ENCODE measurements at places on chromosomes 1 and 21.
A peak's percentile ranks its signal among the peaks of the same experiment; 100 is the strongest.

DNA sequence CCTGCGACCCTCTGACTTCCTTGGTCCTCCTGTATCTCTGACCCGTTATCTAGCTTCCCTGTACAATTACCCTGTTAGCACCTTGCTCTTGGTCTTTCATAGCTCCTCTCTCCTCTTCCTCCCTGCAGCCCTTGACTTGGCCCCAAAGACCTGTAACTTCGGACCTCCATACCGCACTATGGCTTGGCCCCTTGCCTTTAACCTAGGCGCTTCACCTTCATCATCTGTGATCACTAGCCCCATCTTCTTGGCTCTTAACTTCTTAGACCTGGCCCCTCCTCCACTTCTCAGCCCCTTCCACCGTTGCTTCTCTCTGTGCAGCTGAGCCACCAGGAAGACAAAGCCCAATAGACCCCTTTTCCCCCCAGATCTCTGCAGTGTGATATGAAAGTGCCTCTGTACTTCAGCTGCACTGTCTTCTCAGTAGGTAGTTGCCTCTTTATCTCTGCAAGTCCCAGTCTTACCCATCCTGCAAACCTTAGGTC, 740 bp downstream of the ZNF691 start:
- DNase-seq = peak; percentile 0

GRCh38 chr1:68873144-68873543, 376.3 kb upstream of the DEPDC1 start:
- no peak for DNase-seq

DNA sequence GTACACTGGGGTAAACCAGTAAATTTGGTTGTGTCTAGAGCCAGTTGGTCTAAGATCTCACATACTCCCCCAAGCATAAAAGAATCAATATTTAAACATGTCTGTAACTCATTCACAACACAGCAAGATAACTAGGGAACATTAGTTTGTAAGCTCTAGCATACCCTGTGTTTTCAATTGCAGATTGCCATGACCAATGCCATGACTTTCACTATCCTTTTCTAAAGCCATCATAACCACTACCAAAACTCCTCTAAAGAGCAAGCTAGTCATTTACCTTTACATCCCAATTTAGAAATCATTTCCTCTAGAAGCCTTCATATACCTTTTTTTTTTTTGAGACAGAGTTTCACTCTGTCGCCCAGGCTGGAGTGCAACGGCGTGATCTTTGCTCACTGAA, 56.5 kb upstream of the PLA2G4A start:
- DNase-seq = no peak

GRCh38 chr1:183774938-183775337, 30.0 kb upstream of the RGL1 start:
- no peak for DNase-seq

- no peak for DNase-seq
Observed at GRCh38 chr1:12095452-12096263, 32.6 kb downstream of the TNFRSF8 start.

DNA sequence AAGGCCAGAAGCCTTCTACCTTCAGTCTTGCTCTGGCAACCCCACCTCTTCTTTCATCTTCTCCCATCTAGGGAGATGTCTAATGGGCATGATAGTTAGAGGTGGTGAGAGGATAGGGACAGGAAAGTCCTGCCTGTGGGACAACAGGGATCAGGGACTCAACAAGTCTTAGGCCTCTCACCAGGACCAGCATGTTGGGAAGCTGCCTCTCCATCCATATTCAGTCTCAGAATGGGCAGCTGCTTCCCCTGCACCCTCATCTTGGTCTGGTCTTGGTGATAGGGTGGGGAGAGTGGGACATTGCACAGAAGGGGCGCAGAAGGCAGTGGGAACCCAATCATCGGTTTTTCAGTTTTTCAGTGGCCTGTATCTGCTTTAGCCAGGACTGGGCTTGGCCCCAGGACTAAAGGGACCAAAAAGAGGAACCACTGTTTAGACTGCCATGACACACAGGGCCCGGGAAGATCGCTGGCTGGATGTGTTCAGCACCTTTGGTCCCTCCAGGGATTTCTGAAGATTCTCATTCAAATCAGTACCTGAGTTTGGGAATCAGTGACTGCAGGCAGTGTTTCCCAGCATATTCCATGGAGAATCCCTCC, 12.7 kb downstream of the RHEX start:
- no peak for DNase-seq

- DNase-seq = no peak
Observed at GRCh38 chr1:26019641-26020315, 1.8 kb upstream of the EXTL1 start.

- no peak for DNase-seq
Observed at GRCh38 chr1:59355361-59355760, 58.5 kb downstream of the FGGY start.

- DNase-seq = no peak
Observed at GRCh38 chr1:95098196-95098595, 19.0 kb upstream of the TLCD4 start.

- no peak for DNase-seq
Observed at GRCh38 chr1:204909109-204909508, 38.4 kb downstream of the NFASC start.

DNA sequence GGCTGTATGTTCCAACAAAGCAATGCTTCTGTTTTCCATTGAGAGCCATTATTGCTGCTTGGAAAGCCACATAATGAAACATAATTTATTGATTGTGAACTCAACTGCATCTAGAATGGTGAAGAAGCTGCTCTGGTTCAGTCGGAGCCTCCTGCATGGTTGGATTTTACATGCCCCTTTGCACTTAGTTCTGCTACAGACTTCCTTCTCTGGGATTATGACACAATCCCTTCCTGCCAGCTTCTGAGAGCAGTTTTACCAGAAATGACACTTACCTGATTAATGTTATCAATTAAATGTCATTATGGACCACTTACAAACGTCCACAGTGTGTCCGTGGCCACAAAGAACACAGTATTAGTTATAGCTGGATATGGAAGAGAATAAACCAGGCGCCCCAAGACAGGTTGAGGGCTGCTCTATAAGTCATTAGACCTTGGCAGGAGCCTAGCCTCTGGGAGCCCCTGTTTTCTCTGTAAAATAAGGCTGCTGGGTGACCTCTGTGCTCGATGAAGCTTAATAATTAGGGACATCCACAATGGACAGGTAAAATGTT, 7.0 kb upstream of the CD58 start:
- DNase-seq = no peak

- DNase-seq = peak; percentile 77
Observed at GRCh38 chr1:19341201-19342061, 29.3 kb downstream of the SLC66A1 start.

DNA sequence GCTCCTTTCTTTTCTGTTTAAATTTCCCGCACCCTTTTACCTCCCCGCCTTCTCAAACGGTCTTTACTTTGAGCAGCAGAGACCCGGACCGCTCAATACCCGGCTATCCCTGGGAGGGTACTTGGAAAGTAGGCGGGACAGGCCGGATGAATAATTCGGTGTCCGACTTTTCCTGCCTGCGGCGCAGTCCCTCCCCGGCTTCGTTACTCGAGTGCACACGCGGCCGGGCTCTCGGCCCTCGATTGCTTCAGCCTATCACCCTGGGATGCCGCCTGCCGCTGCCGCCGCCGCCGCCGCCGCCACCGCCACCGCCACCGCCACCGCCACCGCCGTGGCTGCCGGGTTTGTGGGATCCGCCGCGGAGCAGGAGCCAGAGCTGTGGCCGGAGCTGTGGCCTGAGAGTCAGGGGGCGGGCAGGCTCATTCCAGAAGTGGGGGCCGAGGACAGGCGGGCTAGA, 382 bp upstream of the RASAL2 start:
- DNase-seq = peak; percentile 34

GRCh38 chr21:33424214-33424613, 21.0 kb downstream of the IFNGR2 start:
- DNase-seq = no peak

DNA sequence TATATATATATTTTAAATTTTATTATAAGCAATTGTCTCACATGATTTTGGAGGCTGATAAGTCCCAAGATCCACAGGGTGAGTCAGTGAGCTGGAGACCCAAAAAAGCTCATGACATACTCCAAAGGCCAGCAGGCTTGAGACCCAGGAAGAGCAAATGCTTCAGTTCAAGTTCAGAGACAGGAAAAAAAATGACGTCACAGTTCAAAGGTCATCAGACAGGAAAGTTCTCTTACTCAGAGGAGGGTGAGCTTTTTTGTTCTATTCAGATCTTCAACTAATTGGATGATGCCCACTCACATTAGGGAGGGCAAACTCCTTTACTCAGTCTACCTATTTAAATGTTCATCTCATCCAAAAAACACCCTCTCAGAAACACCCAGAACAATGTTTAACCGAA, 18.2 kb downstream of the RXRG start:
- DNase-seq = no peak

GRCh38 chr1:163115887-163116286, 46.7 kb downstream of the RGS4 start:
- no peak for DNase-seq

- DNase-seq = no peak
Observed at GRCh38 chr1:58883037-58883887, 99.4 kb upstream of the JUN start.

DNA sequence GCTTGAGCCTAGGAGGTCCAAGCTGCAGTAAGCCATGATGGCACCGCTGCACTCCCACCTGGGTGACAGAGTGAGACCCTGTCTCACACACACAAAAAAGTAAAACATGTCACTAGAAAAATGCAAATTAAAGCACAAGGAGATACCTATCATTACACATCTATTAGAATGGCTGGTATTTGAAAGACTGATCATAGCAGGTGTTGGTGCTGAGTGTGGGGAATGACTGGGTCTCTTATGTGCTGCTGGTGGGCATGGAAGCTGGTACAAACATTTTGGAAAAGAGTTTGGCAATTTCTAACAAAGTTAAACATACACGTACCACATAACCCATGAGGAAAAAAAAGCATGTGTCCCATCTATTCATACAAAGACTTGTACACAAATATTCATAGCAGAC, 142.1 kb upstream of the ZBTB40 start:
- no peak for DNase-seq

GRCh38 chr21:22421416-22422180, 1423.4 kb downstream of the NCAM2 start:
- peak; percentile 21 for DNase-seq

DNA sequence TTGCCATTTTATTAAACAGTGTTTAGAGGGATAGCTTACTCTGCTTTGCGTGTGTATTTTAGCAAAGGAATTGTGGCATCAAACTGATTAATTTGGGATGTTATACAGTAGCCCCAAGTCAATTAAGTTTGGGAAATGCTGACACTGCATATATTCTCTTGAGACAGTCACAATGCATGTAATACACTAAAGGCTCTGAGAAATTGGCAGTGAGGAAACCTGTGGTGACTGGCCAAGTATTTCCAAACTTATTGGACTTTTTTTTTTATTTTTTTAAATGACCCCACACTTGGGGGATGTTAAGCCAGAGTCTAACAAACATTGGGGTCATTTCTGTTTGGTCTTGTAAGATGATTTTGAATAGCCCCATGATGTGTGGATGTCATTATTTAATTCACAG, 67.3 kb upstream of the RAVER2 start:
- no peak for DNase-seq

GRCh38 chr1:117301901-117302300, 65.3 kb upstream of the MAN1A2 start:
- no peak for DNase-seq

DNA sequence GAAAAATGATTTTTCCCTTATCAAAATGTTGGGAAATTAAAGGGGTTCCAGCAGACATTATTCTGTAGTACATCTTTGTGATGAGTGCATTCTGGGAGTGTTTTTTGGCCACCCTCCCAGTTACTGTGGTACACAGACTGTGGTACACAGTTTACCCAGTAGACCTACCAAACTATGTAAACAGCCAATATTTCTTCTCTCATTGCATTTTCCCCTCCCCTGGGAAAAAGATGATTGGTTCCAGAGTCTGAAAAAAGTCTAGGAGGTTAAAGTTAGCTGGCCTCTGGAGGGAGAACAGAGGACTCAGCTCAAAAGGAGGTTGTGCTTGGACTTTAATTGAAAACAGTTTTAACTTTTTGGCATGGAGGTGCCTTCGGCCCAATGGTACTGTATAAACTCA, 42.5 kb downstream of the PGM1 start:
- no peak for DNase-seq

GRCh38 chr21:36800734-36801133, 101.8 kb downstream of the SIM2 start:
- no peak for DNase-seq

GRCh38 chr1:1462318-1462966, 9.1 kb upstream of the ATAD3B start:
- peak; percentile 29 for DNase-seq

DNA sequence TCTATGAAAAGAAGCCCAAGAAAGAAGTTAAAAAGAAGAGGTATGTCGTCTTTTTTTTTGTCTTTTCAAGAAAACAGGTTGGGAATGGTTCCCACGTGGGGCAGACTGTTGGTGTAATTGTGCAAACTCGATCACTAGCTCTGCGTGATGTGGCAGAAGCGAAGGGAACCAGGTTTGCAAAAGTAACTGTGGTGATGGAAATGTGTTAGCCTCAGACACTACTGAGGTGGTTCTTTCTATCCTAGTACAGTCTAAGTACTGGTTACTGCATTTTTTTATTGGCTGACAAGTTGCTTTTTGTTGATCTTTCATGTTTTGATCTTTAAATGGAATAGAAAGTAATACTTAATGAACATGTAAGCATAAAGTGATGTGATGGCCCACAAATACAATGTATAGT, 8.8 kb downstream of the RPL5 start:
- DNase-seq = no peak

- no peak for DNase-seq
Observed at GRCh38 chr1:210310562-210311153, 18.0 kb upstream of the HHAT start.

DNA sequence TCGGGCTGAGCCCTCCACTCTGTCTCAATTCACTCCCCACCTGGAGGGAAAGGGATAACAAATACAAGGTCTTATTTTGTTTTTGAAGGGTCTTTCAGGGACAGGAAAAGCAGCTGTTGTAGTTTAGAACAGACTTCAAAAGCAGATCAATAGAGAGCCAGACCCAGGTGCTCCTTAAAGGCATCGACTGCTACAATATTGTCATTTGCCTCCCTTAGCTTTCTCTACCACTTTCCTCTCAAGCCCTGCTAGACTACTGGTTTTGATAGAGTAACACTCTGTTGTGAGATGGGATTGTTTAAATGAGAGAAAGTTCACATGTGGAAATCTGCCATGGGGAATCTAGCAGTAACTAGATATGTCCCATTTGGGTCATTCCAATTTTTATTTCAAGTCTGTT, 24.0 kb downstream of the RGS7 start:
- no peak for DNase-seq

GRCh38 chr1:23601135-23601967, 42.0 kb upstream of the ID3 start:
- DNase-seq = peak; percentile 48

DNA sequence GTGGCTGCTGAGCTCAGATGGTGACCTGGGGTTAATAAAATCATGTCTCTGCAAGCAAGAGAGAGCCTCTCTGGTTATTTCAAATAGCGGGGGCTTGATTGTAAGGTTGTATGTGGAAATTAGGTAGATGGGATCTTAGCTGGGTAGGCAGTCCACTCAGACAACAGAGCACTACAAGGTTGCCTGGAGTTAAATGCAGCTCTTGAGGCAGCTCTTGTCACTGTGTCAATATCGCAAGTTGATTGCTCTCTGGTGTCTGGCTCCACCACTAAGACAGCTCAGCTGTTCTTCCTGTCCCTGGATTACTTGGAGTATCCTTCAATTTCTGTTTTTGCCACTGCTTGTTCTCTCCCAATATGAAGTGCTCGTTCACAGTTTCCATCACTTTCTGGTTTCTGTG, 93.8 kb downstream of the C21orf91 start:
- no peak for DNase-seq

GRCh38 chr1:5430911-5431697, 561.1 kb downstream of the NPHP4 start:
- DNase-seq = no peak

GRCh38 chr1:182687361-182687760, 3.0 kb upstream of the RGS8 start:
- DNase-seq = no peak
